ENCODE measurements at places on chromosomes 13 and 19.
A peak's percentile ranks its signal among the peaks of the same experiment; 100 is the strongest.

- no peak for DNase-seq
Measured at GRCh38 chr19:50242581-50242980, 39.2 kb downstream of the MYH14 start.

DNA sequence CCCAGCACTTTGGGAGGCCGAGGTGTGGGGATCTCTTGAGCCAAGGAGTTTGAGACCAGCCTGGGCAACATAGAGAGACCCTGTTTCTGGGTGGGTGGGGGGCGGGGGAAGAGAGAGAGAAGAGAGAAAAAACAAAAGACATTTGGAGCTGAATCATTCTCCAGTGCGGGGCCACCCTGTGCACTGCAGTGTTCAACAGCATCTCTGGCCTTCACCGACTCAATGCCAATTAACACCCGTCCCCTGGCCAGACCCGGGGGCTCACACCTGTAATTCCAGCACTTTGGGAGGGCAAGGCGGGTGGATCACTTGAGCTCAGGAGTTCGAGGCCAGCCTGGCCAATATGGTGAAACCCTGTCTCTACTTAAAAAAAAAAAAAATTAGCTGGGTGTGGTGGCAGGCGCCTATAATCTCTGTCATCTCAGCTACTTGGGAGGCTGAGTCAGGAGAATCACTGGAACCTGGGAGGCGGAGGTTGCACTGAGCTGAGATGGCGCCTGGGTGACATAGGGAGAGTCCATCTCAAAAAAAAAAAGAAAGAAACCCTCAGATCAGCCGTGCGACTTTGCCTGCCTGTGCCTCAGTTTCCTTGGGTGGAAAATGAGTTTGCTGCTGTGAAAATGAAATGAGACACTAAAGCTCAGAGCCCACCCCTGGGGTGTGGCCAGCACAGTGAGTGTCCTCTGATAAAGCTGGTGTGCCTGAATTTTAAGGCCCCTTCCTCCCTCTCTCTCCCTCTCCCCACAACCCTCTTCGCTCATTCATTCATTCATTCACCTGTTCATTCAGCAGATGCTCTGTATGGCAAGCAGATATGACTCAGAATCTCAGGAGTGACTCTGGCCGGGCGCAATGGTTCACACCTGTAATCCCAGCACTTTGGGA, 6.4 kb downstream of the KLF2 start:
- DNase-seq = no peak

- DNase-seq = no peak
Measured at GRCh38 chr19:45290381-45290931, 32.2 kb downstream of the CKM start.

DNA sequence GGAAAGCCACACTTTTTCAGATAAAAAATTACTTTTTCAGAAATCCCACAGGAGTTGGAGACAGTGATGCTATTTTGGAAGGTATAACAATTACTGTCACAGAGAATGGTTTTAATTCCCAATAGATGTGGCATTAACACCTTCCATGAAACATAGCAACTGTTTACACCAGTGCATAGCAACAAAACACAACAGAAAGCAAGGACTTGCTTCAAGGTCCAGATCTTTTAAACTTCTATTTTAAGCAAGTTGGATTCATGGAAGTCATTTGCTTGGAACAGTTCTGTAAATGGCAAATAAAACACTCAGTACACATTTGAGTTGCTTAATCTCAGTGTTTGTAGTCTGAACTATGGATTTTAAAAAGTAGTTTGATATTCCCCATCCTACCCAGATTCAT, 385.9 kb upstream of the SPRY2 start:
- DNase-seq = no peak

- DNase-seq = no peak
Measured at GRCh38 chr13:27177852-27178251, 6.2 kb upstream of the USP12 start.

DNA sequence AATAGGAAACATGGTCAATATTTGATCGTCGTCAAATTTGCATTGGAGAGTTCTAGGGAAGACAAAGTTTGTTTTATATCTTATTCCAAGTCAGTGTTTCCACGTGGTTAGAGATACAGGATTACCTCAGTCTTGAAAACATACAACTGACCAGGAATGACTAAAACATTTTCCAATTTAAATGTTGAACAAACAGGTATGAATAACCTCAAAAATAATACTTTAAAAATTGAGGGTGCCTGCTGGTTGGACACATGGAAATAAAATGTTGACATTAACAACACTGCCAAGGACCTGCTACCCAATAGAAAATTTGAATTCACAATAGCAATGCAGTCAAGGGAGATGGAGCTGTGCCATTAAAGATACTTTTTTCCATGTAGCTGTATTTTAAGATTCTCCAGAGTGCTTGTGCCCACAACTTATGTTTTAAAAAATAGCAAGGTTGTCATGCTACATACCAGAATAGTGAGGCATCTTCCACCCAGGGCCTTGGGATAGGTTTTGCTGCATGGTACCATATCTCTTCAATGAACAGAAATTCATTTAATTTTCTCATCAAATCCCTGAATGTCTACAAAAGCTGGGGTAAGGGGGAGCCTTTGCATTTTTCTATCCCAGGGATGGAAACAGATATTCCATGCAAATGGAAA, 260.8 kb downstream of the EFNB2 start:
- DNase-seq = no peak

GRCh38 chr19:12766051-12766521, 9.3 kb downstream of the HOOK2 start:
- DNase-seq = peak; percentile 60

- no peak for DNase-seq
Measured at GRCh38 chr13:85665286-85665685, 133.9 kb downstream of the SLITRK6 start.

DNA sequence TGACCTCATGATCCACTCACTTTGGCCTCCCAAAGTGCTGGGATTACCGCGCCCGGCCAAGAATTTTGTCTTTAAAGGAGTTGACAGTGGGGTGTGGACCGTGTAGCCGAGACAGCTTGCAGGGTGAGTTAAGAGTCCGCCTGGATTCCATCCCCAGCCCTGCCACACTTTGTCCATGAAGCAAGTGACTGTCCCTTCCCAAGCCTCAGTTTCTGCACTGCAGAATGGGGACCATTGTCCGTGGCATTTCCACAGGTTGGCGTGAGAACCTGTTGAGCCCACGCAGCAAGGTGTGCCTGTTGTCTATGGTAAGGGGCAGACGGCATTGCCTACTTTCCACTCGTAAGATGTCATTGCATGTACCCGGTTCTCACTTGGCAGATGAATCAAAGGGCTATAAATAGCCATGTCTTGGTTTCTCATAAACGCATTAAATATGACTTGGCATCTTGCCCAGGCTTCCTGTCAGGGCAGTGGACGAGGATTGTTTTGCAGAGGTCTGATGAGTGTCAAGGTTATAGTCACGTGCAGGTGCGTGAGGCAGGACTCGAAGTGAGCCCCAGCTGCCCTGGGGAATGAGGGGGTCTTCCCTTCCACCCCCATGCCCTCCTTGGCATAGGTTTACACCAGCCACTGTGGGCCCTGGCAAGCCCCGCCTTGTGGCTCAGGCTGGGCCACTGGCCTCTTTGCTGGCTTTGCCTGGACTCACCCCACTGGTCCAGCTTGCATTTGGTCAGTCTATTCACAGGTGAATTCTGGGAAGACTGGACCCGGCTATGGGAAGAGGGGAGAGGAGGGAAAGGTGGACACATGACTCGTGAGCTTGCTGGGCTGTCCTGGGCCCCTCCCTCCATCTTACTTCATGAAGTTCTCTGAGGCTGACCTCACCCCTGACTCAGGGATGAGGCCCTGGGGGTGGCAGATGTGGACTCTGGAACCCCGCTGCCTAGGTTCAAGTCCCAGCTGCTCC, 14.6 kb downstream of the FAM187B start:
- no peak for DNase-seq

DNA sequence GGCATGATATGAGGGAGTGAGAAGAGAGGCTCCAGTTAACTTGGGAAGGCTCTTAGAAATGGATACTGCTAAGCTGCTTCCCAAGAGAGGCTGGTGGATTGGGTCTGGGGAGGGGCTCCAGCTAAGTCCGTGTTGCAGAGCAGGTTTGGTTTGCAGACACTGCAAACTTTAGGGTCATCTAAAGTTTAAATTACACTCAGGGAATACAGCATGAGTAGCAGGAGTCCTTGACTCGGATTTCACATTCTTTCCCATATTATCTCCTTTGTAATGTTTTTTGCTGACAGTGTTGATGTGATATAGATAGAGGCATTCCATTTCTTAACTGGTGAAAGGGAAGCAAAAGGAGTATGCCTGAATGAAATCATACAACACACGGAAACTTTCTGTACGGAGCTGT, 31.9 kb downstream of the SGCG start:
- DNase-seq = no peak

DNA sequence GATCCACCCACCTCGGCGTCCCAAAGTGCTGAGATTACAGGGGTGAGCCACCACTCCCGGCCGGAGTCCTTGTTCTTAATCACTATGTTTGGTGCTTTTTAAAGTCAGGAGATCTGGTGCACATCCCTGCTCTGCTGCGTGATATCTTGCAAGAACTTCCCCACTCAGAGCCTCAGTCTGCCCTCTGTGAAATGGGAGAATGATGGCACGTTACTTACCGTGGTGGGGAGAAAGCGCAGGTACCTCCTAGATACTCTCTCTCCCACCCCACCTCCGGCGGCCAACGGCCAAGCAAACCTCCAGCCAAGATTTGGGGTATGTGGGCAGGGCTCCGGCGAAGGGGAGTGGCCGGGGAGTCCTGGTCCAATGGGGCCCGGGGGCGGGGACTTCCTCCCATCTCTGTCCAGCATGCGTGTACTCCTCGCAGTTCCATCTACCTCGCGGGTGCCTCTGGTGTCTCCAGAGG, at the start of gene RYR1:
Gene RYR1 (plus strand): TSS at position 424 of the 466 bp plus-strand sequence. CDS start 139 bp downstream, outside the sequence.
- no peak for DNase-seq

DNA sequence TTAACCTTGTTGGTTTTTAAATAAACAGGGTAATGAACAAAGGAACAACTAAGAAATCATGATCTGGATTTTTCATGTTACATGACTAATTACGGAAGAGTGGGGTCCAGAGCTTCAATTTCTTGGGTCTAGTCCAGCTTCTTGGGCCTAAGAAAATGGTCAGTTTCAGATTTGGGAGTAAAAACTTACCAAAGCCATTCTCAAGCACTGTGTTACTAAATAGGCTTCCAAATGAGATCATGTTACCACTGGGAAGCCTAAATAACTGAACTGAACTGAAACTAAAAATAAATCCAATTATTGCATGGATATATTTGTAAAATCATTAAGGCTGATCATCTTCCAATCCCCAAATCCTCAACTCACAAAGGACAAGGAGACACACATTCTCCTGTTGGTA, 13.9 kb downstream of the TBC1D4 start:
- DNase-seq = no peak

Data from stimulated activated CD8-positive, alpha-beta memory T cell treated with anti-CD3 and anti-CD28 coated beads, Interleukin-7, amount 100 ng/mL, for 1 hour (primary cell).